ENCODE measurements at places on chromosomes 2 and 18.

DNA sequence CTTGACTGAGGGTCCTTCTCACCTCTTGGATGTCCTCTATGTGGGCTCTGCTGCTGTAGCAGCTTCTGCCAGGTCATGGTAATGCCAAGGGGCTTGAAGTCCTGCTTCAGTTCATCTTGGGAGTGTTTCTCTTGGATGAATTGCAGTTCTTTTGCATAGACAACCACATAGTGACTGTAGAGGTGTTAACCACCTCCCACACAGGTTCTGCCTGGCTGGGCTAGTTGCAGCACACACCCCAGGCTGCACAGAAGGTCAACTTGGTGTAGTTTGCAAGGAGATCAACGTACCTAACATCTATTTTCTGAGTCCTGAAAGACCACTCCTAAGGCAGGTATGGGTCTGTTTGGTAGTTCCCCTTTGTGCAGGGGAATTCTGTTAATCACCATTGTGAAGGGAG lies 108.1 kb downstream of the ADCYAP1 start:
- no peak for DNase-seq

GRCh38 chr2:46077522-46078107 lies 219.6 kb upstream of the EPAS1 start:
- DNase-seq = no peak

DNA sequence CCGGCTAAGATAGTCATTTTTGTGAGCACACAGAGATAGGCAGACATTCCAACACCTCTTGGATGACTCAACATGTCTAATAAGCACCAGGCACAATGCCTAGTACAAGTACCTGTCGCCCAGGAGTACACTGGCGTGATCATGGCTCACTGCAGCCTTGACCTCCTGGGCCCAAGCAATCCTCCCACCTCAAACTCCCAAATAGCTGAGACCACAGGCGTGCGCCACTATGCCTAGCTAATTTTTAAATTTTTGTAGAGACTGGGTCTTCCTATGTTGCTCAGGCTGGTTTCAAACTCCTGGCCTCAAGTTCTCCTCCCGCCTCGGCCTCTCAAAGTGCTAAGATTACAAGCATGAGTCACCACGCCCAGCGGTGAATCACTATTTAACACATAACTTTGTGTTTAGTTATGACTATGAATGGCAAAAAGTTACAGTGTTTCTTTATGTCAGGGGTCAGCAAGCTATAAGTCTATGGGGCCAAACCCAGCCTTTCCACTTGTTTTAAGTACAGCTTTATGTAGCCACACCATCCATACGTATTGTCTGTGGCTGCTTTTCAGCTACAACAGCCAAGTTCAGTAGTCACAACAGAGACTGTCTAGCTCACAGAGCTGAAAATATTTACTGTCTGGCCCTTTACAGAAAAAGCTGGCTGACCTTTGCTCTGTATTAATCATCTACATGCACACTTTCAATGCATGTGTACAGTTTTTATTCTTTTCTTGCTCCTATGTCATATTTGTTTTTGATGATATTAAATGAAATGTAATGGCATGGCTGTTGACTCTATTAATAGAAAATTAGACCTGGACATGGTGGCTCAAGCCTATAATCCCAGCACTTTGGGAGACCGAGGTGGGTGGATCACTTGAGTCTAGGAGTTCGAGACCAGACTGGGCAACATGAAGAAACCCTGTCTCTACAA lies 18.7 kb downstream of the ORC2 start:
- no peak for DNase-seq

GRCh38 chr2:64454386-64455332 lies 697 bp downstream of the LGALSL start:
- no peak for DNase-seq

GRCh38 chr18:13025233-13025632 lies 34.1 kb downstream of the CEP192 start:
- no peak for DNase-seq
